Activated CD4-positive, alpha-beta T cell treated with anti-CD3 and anti-CD28 coated beads for 48 hours (primary cell): ENCODE measurements at places on chromosomes 3 and 15.

GRCh38 chr15:86316726-86317383 lies 237.2 kb downstream of the AGBL1 start:
- no peak for DNase-seq

GRCh38 chr15:43187544-43188155 lies 2.4 kb downstream of the CCNDBP1 start:
- DNase-seq: no peak

- no peak for DNase-seq
Observed at GRCh38 chr15:85967553-85967952, 112.1 kb upstream of the AGBL1 start.

DNA sequence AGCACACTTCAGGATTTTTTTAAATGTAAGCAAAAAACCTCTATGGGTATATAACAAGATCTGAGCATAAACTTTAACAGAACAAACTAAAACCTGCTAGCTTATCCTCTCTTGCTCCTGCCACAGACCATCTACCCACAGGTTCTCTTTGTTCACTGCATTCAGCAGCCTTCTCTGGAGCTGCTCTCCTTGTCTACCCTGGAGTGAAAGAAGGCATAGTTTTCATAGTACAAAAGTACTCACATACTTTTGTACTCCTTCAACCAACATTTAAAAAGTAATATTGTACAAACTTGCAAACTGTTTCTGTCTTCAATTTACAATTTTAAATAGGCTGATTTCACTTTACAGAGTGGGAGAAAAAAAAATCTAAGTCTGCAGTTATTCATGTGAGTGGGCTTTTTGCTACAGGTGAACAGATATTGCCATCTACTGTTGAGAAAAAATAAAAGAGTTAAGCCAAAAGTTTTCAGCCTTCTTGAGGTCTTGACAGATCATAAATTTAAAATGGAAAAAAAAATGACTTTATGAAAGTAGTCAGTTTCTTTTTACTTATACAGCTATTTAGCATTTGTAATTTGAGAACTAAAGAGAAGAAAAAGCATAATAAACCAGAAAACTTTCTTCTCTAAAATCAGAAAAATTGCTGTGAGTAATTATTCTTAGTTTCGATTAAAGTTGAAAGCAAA lies 20.4 kb downstream of the TERC start:
- DNase-seq: no peak

DNA sequence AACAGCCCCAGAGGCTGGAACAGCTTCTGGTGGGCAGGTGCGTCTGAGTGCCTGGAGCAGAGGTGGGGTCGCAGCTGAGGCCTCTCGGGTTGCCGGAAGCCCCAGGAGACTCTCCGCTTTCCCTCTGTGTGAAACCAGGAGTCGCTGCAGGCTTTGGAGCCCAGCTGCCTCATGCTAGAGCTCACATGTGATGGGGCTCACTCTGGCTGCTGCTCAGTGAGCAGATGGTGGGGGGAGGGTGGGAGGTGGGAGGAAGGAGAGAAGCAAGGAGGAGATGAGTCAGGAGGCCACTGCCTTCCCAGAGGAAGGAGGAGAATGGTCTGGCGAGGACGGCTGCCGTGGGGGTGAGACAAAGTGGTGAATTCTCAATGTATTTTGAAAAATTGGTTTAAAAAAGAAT lies 290.1 kb upstream of the CHRNA7 start:
- DNase-seq: no peak

GRCh38 chr3:142884531-142884930 lies 4.4 kb downstream of the PCOLCE2 start:
- DNase-seq: no peak

GRCh38 chr3:130323503-130323902 lies 22.0 kb upstream of the COL6A5 start:
- DNase-seq: no peak

- no peak for DNase-seq
Observed at GRCh38 chr3:104291437-104291851, 1075.3 kb upstream of the ALCAM start.

GRCh38 chr3:172520301-172520831 lies 2.9 kb downstream of the TNFSF10 start:
- DNase-seq: peak; percentile 46

DNA sequence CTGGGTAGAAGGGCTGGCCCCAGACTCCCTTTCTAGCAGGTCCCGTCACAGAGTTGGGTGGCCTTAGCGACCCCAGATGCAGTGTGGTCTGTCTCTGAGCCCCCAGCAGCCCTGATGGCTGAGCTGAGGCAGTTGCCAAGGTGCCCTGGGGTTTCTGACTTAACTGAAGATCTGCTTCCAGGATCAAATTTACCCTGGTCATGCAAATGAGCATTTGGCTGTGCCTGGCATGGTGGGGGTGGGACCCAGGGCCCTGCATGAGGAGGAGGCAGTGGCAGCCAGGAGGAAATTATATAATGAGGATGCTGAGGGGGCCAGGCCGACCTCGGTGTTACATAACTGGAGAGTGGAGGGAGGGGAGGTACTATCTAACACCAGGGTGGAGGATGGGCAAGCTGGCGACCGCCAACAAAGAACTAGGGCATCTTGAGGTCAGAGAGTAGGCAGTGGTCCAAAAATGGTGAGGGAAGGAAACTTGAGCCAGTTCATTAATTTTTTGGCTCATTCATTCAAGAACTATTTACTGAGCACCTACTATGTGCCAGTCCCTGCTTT lies 16.4 kb downstream of the PLEKHO2 start:
- no peak for DNase-seq

- no peak for DNase-seq
Observed at GRCh38 chr3:103210583-103210982, 775.8 kb downstream of the ZPLD1 start.
